ENCODE measurements at places on chromosomes 1 and 21.

GRCh38 chr1:182909578-182909977, 43.4 kb downstream of the SHCBP1L start:
- no peak for DNase-seq

DNA sequence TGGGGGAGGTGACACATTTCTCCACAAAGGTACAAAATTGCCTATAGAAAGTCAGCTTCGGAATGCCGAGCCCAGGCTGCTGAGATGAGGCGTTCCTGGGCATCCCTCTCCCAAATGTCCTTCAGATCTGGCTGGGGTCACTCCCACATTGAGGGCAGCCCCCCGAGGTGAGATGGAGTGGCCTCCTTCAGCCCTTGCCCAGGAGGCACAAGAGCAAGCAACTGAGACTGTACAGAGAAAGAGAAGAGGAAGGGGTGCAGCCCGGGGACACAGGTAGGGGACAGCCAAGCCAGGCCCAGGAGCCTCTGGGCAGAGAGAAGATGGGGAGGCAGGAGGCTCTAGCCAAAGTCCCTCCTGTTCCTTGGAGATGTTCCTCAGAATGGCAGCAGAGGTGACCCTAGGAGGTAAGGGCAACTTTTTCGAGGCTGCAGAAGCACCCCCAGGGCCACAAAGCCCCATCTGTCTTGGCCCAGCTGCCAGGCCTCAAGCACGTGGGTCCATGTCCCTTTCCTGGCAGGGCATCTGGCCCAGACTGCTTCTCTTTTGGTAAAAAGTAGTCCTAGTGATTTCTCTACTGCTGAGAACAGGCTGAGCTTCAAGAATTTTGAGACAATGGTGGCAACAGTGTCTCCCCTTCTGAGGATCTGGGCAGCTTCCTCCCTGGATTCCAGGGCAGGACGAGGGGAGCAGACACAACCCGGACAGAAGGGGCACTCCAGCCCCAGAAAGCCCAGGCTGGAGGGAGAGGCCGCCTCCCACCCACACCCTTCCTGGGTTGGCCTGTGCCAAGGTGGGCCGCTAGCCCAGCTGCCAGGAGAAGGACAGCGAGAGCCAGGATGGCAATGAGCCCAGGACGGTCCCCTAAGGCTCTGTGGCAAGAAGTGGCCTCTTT, 68.0 kb downstream of the LRRN2 start:
- no peak for DNase-seq

DNA sequence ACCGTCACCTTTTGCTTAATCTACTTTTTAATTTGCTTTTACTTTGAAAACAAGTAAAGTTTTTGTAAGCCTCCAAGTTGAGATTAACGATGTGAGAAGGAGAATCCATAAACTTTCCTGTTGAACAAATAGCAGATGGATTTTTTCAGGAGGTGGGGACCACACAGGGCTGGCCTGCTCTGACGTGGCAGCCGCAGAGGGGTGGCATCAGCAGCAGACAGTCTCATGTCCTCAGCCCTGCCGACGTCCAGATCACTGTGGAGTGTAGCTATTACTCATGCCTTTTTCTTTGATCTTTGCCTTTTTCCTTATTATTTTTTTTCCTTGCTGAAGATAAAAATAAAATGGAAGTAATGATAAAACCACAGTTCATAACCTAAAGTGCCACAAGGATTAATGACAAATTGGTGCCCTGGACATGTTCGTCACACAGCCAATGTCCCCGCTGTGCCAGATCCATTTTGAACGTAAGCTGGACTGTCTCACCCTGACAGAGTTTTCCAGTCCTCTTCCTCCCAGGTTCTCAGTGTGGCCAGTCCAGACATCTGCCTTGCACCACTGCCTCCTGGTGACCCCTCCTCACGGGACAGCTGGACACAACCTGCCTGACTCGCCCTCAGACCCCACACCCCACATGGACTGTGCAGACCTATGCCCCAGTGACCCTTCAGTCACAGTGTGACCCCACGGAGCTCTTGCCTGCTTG, 15.4 kb upstream of the ZBTB21 start:
- no peak for DNase-seq

GRCh38 chr1:14835725-14836124, 237.2 kb downstream of the KAZN start:
- no peak for DNase-seq

GRCh38 chr1:36835017-36835695, 199.2 kb downstream of the GRIK3 start:
- no peak for DNase-seq

GRCh38 chr1:225816643-225817538, 7.0 kb downstream of the EPHX1 start:
- DNase-seq, result no peak

DNA sequence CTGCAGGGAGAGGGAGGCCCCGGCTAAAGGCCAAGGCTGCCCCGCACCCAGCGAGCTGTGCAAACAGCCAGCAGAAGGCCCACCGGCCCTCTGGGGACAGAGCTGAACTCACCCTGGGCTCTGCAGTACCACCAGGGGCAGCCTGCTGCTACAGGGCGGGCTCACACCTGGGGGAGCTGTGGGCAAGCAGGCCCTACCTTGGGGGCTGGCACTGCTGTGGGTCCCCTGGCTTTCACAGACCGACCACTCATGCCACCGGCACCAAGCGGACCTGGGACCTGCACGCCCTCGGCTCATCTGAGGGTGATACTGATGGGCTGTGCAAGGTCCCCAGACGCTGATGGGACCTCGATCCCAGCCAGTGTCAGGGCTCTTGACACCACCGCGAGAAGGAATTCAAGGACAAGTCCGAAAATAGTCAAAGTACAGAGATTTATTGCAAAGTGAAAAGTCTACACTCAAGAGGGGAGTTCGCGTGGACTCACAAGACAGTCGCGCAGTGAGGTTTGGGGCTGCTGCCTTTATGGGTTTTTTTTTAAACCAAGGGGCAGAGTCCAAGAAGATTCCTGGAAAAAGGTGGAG, 61.0 kb upstream of the ADARB1 start:
- no peak for DNase-seq

GRCh38 chr1:191888996-191889622, 269.2 kb upstream of the RGS18 start:
- no peak for DNase-seq

DNA sequence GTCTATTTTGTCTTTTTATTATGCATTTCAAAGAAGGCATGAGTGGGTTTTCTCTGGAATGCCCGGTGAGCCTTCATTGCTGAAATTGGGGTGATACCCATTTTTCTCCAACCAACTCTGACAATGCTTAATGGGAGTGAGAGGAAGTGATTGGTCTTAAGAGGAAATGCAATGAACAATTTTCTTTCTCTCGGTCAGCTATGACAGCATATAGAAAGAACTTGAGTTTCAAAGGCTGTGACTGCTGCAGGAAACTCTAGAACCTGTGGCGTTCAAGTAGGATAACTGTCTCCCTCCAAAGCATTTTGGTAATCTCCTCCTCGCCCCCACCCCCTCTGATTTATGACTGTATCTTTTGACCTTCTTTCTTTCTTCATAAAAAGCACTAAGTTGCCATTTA, 155.9 kb downstream of the LYPLAL1 start:
- DNase-seq, result no peak

DNA sequence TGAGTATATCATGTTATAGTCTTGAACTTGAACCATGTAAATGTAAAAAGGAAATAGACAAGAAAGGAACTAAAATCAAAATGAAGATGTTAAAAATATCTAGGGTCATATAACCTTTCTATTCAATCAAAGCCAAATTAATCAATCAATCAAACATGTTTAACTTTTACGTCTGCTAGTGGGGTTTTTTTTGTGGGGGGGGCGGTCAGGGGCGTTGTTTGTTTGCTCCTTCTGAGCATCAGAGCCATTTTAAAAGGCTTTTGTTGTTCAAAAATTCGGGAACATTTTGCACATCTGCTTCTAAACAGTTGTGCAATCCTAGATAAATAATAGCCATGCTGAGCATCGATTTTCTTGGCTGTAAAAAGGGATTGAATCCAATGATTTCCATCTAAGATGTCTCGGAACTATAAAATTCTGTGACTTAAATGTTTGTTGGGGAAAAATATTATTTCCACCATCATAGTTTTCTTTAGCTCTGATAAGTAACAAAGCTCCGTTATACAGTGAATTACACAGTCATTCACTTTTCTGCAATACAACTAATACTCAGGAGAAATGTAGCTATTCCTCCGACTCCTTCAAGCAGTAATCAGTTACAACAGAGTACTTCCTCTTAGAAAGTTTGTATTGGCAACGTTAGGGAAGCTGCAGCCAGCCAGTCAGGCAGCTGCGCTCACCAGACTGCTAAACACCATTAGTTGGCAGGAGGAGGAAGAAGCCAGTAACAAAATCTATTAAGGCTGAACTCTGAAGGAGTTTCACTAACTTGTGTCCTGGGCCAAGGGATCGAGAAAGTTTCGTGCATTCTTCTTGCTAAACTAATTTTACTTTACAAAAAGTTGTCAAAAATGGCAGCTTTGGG, 2.2 kb downstream of the SPATA6 start:
- DNase-seq, result no peak

DNA sequence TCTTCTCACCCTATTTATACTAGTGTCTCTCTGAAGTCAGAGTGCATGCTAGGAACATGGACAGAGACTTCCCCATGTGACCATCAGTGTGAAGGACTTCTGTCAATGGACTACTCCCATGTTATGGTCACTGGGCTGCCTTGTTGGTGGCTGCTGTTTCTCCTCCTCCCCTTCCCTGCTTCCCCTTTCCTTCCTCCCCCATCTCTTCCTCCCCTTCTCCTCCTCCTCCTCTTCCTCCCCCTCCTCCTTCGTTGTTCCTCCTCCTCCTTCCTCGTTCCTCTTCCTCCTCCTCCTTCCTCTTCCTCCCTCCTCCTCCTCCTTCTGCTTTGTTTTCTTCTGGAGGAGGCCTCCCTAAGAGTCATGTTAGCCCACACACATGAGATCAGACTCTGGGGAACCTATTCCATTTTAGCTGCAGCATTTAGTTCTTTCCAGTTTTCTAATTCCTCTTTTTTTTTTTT, 35.8 kb downstream of the IER5 start:
- DNase-seq, result no peak

GRCh38 chr21:46628868-46629267, 6.6 kb upstream of the PRMT2 start:
- DNase-seq, result no peak

DNA sequence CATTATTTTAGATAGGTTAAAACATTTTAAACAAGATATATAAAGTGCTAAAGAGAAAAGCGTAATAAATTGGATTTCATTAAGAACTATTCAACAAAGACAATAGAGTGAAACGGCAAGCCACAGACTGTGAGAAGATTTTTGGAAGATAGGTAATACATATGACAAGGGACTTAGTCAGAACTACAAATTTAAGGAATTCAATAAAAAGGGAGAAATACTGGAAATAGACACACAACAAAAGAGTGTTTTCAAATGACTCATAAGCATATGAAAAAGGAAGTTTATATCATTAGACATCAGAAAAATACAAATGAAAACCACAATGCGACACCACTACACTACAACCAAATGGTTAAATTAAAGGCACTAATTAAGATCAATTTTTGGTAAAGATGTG, 90.5 kb downstream of the GDAP2 start:
- DNase-seq, result no peak

GRCh38 chr1:175171036-175171913, 21.3 kb downstream of the KIAA0040 start:
- DNase-seq, result no peak

GRCh38 chr1:6157528-6158174, 22.5 kb downstream of the CHD5 start:
- DNase-seq, result no peak

GRCh38 chr1:41662765-41663437, 178.4 kb upstream of the EDN2 start:
- no peak for DNase-seq

- DNase-seq, result peak; percentile 77
Observed at GRCh38 chr1:183039985-183040447, 16.8 kb downstream of the LAMC1 start.

DNA sequence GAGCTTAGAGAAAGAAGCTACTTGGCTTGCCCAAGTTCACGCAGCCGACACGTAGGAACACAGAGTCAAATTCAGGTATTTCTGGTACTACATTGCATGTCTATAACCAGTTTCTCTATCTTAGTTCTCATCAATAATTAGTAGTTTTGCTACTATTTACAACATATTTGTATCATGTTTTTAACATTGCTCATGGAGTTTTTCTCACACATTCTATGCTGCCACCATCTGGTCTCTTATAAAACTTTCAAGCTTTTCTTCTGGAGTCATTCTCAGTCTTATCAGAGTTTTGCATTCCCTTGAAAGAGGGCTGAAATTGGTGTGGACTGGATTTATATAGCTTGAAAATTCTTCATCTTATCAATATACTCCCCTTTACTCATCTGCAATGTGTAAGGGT, 118.8 kb upstream of the PALMD start:
- DNase-seq, result no peak

GRCh38 chr1:42886046-42886739, 39.8 kb downstream of the ZNF691 start:
- no peak for DNase-seq

DNA sequence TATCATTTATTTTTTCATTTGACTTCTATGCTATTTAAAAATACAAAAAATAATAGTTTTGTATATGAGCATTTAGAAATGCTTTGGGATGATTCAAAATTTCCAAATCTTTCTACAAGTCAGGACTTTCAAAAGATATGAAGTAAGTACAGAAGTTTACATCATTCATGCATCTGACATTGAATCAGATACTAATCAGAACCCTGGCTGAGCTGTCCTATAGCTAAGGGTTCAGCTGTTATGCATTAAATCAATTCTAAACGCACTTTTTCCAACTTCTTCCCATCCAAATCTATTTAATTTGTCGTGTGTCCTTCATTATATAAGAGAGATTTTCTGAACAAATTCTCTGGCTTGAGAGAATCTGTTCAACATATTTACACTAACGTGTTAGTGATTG, 779.4 kb downstream of the LTN1 start:
- no peak for DNase-seq

- DNase-seq, result no peak
Observed at GRCh38 chr1:76494807-76495206, 372.5 kb upstream of the ST6GALNAC5 start.

DNA sequence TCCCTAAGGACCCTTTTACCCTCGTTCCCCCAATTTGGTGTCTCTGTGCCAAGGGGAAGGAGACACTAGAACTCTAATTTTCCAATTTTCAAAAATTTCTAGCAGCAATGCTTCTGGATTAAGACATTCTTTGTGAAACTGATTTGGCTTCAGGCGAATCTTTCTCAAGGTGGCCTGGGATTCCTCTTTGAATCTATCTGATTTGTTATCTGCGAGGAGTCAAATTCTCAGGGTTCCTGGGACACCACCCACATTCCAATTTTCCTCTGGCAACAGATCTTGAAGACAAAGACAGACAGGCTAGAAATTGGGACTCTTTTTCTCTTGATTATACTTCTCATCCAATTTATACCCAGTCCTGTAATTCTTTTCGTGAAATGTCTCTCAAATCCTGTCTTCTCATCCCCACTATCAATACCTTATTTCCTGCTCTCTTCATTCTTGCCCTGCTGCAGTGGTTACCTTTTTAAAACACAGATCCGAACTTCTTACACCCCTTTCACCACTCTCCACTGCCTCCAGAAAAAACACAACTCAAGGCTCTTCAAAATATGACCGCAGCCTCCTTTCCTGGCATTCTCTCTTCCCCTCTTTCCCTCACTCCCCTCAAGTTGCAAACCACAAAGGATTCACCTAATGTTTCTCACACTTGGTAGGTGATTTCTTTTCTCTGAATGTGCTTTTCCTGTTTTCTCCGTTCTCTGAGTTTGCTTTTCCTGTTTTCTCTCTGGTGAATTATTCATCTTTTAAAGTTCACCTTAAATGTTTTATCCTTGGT, 2.7 kb upstream of the MPZL1 start:
- DNase-seq, result no peak

- no peak for DNase-seq
Observed at GRCh38 chr1:67213164-67213563, 46.9 kb downstream of the IL23R start.

GRCh38 chr1:2965676-2966075, 55.6 kb upstream of the ACTRT2 start:
- no peak for DNase-seq

Data from HFF-Myc (cell line).